Stimulated activated CD4-positive, alpha-beta T cell treated with anti-CD3 and anti-CD28 coated beads, Interleukin-15, amount 100 ng/mL, for 48 hours (primary cell): ENCODE measurements at places on chromosomes 4 and X.

GRCh38 chr4:20311856-20312255 is 60.2 kb downstream of the SLIT2 start:
- DNase-seq, result no peak

DNA sequence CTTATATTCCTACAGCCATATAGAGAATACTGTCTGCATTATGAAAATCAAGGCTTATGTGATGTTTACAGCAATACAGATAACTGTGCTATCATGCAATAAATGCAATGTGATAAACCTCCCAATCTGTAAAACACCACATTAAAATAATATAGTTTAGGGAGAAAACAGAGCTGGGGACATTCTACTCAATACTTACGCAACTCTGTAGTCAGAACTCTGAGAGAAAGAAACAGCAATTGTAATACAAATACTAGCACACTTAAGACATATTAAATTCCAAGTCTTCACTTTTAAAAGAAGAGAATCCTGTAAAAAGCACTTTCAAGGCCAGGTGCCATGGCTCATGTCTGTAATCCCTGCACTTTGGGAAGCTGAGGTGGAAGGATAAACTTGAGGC is 61.4 kb downstream of the ANKRD17 start:
- DNase-seq, result no peak

GRCh38 chr4:79625361-79625760 is 217.3 kb upstream of the GK2 start:
- DNase-seq, result no peak

- no peak for DNase-seq
These were observed 383.2 kb downstream of the PACRGL start for GRCh38 chr4:21083413-21083812.

DNA sequence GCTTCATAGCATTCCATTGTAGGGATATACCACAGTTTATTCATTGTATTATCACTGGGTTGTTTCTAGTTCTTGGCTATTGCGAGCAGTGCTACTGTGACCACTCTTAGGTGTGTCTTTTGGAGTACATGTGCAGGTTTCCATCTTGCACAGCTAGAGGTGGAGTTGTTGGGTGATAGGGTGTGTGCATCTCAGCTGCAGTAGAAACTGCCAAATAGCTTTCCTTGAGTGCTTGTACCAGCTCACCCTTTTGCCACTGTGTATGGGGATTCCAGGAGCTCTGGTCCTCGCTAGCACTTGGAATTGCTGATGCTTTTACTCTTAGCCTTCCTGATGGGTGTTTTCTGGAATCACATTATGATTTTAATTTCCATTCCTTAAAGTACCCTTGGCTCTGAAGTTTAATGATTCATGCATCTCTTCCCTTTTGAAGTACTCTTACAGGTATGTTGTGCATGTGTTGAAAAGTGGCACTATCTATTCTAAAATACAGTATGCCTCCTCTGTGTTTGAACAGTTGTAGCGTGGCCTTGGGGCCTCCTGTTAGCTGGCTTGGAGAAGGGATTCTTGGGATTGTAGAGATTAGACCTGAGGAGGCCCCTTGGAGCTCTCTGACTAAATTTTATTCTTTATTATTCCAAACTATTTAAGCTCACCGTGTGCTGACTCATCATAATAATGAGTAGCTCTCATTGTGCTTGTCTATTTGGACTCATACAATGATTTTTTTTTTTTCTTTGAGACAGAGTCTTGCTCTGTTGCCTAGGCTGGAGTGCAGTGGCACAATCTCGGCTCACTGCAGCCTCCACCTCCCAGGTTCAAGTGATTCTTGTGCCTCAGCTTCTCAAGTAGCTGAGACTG is 38.4 kb downstream of the HTT start:
- no peak for DNase-seq

DNA sequence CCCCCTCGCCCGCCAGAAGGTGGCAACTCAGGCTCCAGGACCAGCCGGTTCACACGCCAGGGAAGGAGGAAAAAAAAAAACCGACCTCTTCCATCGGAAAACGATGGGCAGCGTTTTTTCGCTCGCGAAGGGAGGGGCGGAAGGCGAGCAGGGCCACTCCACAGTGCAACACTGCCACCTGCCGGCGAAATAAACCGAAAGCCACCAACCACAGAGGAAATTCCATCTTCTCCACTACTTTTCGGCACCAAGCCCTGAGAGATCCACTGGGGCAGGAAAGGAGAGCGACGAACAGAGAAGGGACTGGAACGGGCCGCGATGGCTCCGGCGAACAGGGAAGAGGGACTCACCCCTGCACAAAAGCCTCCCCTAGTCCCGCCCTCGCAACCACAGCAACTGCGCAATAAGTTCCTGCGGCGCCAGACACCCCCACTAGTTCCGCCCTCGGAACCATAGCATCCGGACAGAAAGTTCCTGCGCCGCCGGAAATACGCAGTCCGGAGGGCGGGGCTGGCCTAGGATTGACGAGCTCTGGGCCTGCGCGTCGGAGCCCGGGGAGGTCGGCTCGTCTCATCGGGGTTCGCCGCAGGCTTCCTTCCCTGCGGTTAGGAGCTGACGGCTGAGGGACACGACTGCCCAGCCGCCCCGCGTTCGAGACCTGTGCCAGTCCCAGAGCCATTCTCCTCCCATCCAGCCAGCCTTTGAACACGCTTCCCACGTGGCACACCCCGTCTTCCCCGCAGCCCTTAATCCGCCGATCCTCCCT is 23.4 kb downstream of the FAM156A start:
- DNase-seq, result peak; percentile 92

DNA sequence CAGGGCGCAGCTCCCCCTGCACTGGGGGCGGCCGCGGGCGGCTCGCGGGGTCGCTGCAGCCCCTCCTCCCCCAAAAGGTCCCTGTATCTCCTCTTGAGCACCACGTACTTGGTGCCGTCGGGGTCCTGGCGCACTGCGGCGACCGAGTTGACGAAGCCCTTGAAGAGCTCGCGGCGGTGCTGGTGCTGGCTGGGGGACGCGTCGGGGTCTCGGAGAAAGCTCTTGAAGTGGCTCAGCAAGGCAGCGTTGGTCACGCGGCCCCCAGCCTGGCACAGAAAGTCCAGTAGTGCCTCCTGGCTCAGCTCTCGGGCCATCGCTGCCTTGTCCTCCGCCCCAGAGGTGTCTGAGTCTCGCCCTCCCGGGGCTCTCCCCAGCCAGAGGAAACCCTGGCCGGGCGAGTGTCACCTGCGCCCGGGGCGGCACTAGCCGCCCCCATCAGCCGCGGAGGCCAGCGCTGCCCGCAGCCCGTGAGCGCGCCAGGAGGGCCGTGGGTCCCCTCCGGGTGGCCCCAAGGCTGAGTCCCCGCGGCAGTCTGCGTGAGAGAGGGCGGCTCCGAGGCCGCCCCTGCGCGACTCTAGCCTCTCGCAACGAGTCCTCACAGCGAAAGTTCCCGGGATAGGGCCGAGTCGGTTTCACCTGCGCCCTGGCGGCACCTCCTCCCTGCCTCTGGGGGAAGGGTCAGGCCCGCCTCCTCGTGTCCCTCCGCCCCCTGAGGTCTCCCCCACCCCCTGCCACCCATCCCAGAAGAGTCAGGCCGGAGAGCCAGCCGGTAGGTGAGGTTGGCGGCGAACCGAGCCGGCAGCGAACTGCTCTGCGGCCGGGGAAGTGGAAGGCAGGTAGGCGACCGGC is at the start of gene SOWAHB:
Gene SOWAHB (minus strand): TSS at position 609 of the 849 bp plus-strand sequence. CDS start 295 bp downstream, at position 314.
- DNase-seq, result no peak

GRCh38 chrX:15903186-15903681 is 48.6 kb upstream of the AP1S2 start:
- no peak for DNase-seq

GRCh38 chrX:130082244-130083106 is 27.8 kb downstream of the ELF4 start:
- peak; percentile 65 for DNase-seq

DNA sequence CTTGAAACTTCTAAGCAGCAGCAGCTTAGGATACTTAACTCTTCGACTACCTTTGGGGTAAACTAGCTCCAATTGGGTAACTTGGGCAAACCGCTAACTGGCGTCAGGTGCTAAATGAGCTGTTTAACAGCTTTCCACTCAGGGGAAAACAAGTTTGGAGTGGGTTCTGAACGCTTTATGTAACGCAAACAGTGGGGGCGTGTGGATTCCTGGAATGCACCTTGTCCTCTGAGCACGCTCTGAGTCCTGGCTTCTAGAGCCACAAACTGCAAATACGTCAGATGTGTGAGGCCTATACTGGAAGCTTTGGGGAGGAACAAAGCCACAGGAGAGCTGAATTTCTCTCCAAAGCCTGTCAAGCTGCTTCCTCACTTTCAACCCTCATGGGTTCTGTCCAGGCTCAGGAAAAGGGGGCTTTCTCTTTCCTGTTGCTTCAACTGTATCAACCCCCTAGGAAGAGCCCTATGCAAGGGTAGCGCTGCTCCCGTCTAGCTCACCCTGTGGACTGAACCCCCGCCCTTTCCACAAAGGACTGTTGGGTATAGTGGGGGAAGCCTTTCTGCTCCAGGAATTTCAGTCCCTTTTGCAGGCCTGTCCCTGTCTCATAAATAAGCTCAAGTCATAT is 4.5 kb upstream of the WDR1 start:
- DNase-seq, result no peak
